ENCODE measurements at places on chromosomes 3 and 15. TPM values are rescaled to one million over a fixed set of nuclear protein-coding genes. Genes with fewer than 3 reads are reported as not detected.

GBE1 gene
- polyA plus RNA-seq: 14.0 TPM

SPTSSB gene
- 16.1 TPM for polyA plus RNA-seq

ADCY5 gene
- polyA plus RNA-seq: 45.5 TPM

EBLN2 gene
- polyA plus RNA-seq: 2.2 TPM

AGBL1 gene
- 0.33 TPM for polyA plus RNA-seq

FMN1 gene
- 1.1 TPM for polyA plus RNA-seq

IQCF5 gene
- polyA plus RNA-seq: not detected

FAM107A gene
- polyA plus RNA-seq: 35.6 TPM

TGM4 gene
- polyA plus RNA-seq: 0.08 TPM

SCG5 gene
- polyA plus RNA-seq: 291 TPM

GOLGA8S gene
- 1.1 TPM for polyA plus RNA-seq

REC114 gene
- not detected for polyA plus RNA-seq

MRAS gene
- 81.4 TPM for polyA plus RNA-seq

FOXB1 gene
- polyA plus RNA-seq: 11.8 TPM

AADACL2 gene
- not detected for polyA plus RNA-seq

UACA gene
- 50.8 TPM for polyA plus RNA-seq

GLDN gene
- polyA plus RNA-seq: 4.4 TPM

ZIC1 gene
- polyA plus RNA-seq: 279 TPM

CDHR4 gene
- polyA plus RNA-seq: 0.47 TPM

Measured in spinal cord (tissue), 10 donors.